ENCODE measurements at places on chromosomes 16 and 17.
A peak's percentile ranks its signal among the peaks of the same experiment; 100 is the strongest.

GRCh38 chr17:44384281-44384822 lies 5.1 kb downstream of the ITGA2B start:
- DNase-seq = no peak

DNA sequence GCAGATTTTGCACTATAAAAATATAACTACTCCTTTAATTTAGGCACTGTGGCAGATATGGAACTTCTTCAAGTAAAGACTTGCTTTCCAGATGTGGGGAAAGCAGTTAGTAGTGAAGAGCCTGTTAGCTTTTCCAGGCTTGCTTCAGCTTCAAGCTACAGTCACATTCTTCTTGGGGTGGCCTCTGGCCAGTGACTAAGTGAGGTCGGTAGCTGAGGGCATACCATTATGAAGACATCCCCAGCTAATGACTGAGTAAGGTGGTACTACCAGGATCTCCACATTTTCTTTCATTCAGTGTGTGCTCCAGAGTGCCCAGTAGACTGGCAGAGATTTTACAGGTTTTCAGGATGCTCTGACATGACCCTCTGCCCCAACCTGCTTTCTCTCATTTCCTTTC lies 167.1 kb upstream of the KIF2B start:
- DNase-seq = no peak

DNA sequence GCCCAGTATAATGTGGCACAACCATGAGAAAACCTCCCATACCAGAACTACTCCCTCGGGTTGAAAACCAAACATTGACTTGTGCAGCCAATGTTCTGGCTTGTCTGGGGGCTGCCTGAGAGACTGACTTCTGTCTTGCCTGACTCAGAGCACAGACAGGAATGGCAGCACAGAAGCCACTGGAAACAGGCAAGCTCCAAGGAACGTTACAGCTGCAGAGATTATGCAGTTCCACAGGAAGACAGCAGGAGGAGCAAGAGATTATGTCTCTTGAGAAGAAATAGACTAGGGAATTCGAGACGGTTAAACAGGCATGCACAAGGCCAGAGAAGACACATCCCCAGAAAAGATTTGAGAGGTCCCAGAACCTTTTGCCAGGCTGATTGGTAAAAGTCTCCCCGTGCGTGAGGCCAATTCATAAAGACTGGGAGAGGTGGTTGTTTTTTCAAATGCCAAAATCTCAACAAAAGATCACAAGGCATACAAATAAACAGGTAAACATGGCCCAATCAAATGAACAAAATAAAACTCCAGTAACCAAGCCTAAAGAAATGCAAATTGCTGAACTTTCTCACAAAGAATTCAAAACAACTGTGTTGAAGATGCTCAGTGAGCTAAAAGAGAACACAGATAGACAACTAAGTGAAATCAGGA lies 90.6 kb upstream of the CDH5 start:
- peak; percentile 41 for DNase-seq

DNA sequence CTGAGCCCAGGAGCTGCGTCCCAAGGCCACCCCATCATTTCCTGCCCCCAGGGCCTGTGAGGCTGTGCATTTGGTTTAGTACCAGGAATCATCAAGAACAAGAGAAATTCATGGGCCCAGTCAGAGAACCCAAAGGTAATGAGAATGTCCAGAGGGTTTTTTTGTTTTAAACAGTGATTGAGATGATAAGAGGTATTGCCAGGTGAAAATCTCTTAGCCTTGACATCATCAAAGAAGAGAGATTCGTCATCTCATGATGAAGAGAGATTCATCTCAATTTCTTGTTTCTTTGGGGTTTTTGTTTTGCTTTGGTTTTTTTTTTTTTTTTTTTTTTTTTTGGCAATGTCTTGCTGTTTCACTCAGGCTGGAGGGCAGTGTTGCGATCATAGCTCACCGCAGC lies 170.6 kb upstream of the CACNG5 start:
- DNase-seq = no peak

DNA sequence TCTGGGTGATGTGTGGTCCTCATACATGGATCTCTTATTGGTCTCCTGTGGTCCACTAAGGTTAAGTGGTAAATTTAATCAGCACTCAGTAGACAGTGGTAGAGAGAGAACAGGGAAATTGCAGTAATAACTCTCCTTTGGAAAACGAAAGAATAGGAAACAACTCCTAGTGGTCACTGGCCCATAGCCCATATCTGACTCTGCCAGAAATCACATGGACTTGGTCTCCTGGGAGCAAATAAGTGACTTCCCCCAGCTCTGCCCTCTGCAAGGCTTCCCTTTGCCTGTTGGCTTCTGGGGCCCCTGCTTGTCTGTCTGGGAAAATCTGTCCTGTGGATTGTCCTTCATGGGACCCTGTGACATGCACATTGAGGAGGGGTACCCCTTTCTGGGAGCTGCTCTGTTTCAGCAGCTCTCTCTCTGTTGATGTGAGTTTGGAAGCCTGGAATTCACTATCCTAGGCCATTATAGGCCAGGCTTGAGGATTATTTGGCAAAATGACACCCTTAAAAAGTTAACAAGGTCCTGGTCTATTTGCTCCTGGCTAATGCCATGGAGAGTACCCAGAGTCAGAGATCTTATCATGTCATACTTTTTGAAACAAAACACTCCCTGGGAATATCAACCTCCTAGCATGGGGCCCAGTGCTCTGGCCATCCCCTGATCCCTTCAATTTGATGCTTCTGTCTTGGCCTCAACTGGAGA lies 58.0 kb upstream of the HNF1B start:
- no peak for DNase-seq

- DNase-seq = no peak
Measured at GRCh38 chr17:29368926-29369325, 21.2 kb upstream of the TAOK1 start.

- no peak for DNase-seq
Measured at GRCh38 chr17:42917236-42917603, 16.6 kb downstream of the G6PC1 start.

DNA sequence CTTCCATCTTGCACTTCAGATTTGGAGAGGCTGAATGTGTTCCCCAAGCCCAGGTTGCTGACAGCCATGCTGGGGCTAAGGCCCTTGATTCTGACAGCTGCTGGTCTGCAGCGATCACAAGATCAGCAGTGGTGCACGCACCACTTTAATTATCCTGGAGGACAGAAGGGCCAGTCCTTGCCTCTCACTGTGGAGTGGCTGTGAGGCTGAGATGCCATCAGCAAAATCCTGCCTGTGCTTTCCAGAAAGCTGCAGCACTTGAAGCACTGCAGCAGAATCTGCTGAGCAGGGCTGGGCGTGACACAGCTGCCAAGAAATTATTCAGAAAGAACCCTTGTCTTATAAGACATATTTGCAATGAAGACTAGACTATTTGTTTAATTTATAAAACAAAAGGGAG lies 37.1 kb downstream of the NUP93 start:
- DNase-seq = no peak

GRCh38 chr17:81371910-81372760 lies 23.1 kb upstream of the BAHCC1 start:
- DNase-seq = peak; percentile 9

DNA sequence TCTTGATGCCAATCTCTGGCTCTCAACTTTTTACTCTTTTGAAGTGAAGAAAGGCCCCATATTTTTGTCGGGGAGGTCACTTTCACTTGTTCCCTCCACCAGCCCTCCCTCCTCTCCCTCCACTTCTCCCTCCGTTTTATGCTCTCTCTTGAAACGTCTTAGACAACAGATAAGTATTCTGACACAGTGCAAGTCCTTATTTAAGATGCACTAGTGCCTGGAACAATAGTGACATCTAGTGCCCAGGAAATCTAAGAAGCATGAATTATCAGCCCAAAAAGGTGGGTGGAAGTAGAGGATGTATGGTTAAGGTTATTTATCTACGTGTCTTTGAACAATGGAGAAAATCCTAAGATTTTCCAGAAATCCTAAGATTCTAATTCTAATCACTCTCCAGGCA lies 17.9 kb downstream of the PSME3IP1 start:
- DNase-seq = no peak

DNA sequence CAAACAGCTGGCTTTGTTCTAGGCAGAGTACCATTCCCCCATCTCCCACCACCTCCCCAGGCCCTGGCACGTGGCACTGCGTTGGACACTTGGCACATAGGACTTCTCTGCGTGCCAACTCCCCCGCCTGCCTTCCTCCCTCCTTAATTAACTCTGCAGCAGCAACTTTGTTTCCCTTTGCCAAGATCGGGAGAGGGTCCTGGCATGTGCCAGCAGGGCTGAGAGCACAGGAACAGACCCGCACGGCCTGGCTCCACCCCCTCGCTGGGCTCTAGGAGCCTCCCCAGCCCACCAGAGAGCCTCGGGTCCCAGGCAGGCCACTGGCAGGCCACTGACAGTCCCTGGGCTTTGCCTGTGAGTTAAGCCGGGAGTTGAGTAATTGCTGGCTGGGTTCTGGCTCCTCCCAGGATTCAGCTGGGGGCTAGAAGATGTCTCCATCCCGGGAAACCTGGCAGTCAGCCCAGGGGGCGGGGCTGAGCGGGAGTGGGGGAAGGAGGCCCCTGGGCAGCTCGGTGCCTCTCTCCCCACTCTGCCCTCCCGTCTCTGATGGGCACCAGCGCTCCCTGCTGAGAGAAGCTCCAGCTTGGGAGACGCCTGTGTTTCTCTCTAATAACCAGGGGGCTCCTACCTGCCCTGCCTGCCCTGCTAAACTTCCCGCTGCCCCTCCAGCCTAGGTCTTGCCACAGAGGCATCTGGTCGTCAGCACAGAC lies 224.0 kb upstream of the TNRC6C start:
- no peak for DNase-seq

DNA sequence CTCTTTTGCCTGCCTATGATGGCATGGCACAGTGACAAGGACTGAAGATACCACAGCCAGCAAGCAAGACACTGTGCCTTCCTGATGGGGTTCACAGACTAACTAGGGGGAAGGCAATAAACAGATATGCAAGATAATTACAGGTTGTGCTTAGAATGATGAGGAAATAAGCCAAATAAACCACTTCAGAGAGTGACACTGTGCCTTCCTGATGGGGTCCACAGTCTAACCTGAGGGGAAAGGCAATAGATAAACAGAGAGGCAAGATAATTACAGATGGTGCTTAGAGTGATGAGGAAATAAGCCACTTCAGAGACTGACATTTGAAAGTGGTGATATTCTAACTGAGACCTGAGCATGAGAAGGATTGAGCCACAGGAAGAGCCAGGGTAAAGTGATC lies 84.2 kb downstream of the HS3ST2 start:
- no peak for DNase-seq

- no peak for DNase-seq
Measured at GRCh38 chr17:17545031-17545820, 46.3 kb downstream of the PEMT start.

GRCh38 chr16:57947261-57947660 lies 23.7 kb downstream of the CNGB1 start:
- no peak for DNase-seq

GRCh38 chr17:66858226-66859083 lies 23.5 kb downstream of the CACNG5 start:
- peak; percentile 17 for DNase-seq

GRCh38 chr17:14845591-14846281 lies 419.4 kb downstream of the PMP22 start:
- no peak for DNase-seq

- no peak for DNase-seq
Measured at GRCh38 chr17:31144428-31144827, 49.7 kb downstream of the NF1 start.

GRCh38 chr16:88881007-88881615 lies 14.7 kb upstream of the PABPN1L start:
- DNase-seq = no peak

DNA sequence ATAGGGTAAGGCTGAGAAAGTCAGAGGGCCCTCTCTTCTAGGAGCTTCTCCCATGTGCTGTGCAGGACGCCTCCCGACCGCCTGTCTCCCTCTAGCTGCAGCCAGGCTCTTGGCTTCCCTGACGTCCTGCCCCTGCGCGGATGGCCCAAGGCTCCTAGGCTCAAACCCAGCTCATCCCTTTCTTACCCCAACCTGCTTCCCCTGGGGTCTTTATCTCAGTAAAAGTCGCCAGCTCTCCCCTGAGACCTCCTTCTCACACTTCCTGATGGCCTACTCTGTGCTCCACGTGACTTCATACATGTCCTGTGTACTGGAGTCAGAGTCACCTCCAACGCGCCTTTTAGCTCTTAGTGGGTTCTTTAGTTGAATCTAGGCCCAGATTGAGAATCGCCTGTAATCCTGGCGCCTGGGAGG lies 1.1 kb upstream of the ZNF747 start:
- peak; percentile 83 for DNase-seq

DNA sequence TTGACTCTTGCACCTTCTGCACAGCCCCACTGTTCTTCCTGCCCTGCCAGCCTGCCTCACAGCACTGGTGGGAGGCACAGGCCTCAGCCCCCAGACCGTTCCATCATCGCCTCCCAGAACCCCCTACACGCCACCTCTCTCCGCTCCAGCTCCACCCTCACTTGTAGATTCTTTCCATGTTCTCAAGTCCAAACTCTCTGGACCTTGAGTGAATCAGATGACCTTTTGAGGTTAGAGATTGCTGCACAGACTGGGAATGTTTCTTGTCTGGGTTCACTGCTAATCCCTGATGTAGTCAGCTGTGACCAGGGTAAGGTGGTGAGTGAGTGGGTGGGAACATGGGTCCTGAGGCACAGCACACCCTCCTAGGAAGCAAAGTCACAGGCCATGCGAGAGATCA lies 272.4 kb downstream of the IRF8 start:
- DNase-seq = no peak

- no peak for DNase-seq
Measured at GRCh38 chr16:75627851-75628250, 4.8 kb upstream of the ADAT1 start.

GRCh38 chr17:62791235-62791734 lies 16.8 kb downstream of the MARCHF10 start:
- no peak for DNase-seq

- DNase-seq = no peak
Measured at GRCh38 chr17:50863221-50863843, 2.8 kb downstream of the TOB1 start.

DNA sequence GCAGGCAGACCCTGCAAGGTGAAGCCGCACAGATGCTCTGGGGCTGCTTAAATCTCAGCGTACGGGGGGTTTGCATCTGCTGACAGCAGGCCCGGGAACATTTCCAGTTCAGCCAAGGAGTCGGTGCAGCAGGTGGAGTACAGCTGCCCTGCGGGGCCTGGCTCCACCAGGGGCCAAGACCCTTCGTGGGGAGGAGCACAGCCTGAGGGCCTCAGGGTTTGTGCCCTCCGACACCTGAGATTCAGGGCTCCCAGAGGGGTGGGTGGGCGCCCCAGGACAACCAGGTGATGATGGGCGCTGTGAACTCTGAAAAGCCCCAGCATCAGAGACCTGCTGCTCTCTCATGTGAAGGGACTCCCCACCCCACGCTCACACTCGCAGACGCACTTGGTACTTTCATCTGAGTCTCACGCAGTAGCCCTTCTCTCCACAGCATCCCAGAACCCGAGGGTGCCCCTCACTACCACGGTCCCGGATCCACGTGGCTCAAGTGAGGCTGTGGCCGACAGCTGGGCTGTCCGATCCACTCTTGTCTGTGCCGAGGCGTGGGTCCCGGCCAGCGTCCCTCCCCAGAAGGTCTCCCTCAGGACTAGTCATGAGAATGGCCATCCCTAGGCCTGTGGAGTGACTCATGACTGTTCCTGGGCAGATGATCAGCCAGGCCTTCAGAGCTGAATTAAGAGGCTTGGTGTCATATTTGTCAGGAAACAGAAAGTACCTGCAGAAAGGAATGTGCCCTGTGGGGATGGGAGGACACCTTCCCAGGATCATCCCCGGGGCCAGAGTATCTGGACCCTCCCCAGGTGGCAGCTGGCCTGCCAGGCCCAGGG lies 29.6 kb downstream of the ACSF3 start:
- no peak for DNase-seq

Measured in LoVo (cell line).